ENCODE measurements at places on chromosomes 6 and 20.

- no peak for DNase-seq
Measured at GRCh38 chr20:41386502-41387427, 20.1 kb upstream of the EMILIN3 start.

DNA sequence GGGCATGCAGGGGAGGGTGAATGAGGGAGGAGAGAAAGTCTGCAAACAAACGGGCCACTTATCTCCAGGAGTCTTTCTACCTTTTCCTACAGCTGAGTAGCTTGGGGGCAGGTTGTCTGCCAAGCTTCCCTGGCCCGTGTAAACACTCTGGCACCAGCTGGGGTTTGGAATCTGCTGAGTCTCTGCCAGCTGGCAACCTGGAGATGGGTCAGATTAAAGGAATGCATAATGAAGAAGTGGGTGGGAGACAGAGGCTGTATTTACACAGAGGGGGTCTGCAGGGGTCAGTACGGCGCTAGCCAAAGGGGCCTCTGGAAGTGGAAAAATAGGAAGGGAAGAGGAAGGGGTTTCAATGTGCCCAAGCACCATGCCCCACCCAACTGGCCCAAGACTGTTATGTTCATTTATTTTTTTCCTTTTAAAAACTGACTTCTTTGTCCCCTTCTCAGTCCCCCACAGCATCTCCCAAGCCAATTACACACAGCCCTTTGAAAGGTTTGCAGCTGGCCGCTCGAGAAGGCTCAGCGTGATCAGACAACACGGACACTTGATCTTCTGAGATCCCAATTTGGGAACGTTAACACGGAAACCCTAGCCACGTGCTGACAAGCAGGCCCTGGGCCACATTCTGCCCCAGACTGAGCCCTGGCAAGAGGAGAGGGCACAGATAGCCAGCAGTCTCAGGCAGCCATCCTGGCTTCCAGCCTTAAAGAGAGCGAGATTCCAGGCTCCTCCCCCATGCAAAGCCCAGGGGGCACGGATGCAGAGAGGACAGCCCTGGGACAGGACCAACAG lies 25.2 kb downstream of the TRAM2 start:
- DNase-seq = no peak

DNA sequence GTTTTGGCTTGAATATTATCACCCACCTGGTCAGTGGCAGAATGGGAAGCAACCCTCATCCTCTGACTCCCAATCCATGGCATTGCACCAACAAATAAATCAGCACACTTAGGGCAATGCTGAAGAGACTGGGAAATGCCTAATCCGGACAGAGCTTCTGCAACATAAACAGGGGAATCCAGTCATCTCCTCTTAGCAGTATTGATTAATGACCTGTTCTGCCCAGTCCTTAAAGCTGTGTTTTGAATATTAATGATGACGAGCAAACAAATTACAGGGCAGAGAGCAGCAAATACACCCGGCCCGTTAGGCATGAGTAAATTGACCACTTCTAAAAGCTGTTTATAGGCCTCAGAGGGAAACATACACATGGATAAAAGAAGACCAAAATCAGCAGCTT lies 77.0 kb upstream of the B3GAT2 start:
- DNase-seq = no peak

DNA sequence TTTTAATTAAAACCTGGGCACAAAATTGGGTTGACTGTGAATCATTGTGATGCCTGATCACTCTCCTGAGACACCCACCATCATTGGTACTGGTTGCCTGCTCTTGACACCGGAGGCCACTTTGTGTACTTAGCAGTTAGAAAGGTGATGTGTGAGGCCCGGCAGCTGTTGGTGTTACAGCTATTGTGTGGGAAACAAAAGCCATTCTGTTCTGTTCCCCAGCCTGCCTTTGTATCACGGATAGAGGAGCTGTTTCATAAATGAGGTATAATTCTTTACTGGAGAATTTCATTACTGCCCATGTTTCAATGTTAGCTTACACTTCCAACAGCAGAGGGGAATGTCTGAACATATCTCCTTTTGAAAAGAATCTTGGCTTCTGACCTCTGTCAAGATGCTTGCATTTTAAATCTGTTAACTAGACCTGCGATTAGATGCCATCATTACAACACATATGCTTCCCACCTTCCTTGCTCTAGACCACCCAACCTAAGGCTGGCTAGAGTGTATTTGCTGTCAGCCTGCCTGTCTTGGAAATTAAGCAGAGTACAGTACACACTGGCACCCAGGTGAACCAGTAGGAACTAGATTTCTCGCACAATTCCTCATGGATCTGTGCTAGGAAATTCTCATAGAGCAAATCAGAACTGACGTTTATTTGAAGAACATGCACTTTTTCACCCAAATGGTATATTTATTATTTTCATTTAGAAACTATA lies 142.4 kb upstream of the INSM1 start:
- no peak for DNase-seq

GRCh38 chr20:5432030-5432429 lies 115.3 kb upstream of the PROKR2 start:
- no peak for DNase-seq

DNA sequence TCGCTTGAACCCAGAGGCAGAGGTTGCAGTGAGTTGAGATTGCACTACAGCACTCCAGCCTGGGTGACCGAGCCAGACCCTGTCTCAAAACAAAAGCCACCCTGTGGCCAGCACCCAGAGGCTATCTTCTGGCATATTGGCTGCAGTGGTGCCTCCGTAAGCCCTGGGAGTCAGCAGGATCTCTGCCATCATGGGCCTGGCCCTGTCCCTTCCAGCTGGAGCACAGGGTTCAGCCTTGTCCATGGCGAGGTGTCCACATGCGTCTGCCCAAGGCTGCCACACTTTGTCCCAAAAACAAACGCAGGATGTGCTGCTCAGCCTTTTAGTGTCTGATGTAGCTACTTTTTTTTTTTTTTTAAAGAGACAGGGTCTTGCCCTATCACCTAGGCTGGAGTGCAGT lies 15.4 kb upstream of the MTG2 start:
- no peak for DNase-seq

- DNase-seq = no peak
Measured at GRCh38 chr6:39193201-39193791, 36.0 kb downstream of the KCNK5 start.

- no peak for DNase-seq
Measured at GRCh38 chr6:147986846-147987245, 355.8 kb upstream of the SASH1 start.

GRCh38 chr20:34925981-34926380 lies 29.6 kb downstream of the GSS start:
- no peak for DNase-seq

All from hematopoietic multipotent progenitor cell treated with erythropoietin and hydrocortisone succinate and interleukin-3 and kit ligand, for 8 days (in vitro differentiated cells).